ENCODE measurements at places on chromosomes 5 and 9. TPM values are rescaled to one million over a fixed set of nuclear protein-coding genes. Genes with fewer than 3 reads are reported as not detected.
A peak's percentile ranks its signal among the peaks of the same experiment; 100 is the strongest.

GRCh38 chr5:73525606-73526203 is 27.5 kb downstream of the BTF3 start:
- DNase-seq: no peak

DNA sequence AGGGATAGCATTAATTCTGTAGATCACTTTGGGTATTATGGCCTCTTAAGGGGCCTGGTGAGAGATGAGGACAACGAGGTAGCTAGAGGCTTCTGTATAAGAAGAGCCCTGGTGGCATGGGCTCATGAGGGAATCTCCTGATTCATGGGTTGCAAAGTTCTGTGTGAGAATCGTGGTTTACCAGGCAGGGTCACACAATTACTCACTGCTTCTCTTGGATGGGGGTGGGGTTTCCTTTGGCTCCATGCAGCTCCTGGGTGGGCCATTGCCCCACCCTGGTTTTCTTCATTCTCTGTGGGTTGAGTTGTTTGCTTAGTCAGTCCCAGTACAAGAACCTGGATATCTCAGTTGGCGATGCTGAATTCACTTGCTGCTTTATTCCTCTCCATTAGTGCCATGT is 30.9 kb upstream of the TNFSF15 start:
- DNase-seq: peak; percentile 26

GRCh38 chr9:119289740-119290433 is 79.3 kb downstream of the BRINP1 start:
- peak; percentile 46 for DNase-seq

- no peak for DNase-seq
Observed at GRCh38 chr9:27851858-27852257, 278.6 kb upstream of the C9orf72 start.

DNA sequence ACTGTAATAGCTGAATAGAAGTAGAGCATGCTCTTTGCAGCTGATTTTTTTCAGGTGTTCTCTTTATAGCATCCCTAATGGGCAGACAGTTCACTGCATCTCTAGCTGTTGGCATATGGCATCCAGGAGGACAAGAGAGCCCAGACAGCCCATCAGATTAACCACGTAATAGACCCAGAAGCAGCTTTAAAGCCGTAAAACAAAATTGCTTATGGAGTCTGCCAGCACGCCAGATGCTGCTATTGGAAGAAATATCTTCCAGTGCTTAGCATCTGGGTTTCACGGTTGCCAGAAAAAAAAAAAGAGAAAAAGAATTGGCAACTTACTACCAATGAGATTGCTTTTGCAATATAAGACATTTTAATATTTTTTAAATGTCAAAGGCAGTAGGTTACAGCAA is 869.4 kb upstream of the NUDT12 start:
- DNase-seq: no peak

DNA sequence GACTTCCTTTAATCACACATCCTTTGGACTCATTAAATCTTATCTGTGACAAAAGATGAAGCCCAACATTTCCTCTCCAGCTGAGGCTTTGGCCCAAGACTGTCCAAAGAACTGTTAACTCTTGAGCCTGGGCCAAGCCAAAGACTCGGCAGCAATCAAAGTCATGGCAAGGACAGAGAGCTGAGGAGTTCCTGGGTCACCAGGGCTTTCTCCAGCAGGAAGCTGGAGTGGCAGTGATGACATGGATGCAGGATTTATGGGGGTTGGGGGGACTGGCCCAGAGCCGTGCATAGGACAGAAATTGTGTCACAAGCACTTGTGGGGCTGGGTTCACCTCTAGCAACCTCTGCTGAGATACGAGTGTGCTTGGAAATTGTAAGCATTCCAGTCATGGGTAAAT is 440.3 kb downstream of the PLK2 start:
- DNase-seq: peak; percentile 93

DNA sequence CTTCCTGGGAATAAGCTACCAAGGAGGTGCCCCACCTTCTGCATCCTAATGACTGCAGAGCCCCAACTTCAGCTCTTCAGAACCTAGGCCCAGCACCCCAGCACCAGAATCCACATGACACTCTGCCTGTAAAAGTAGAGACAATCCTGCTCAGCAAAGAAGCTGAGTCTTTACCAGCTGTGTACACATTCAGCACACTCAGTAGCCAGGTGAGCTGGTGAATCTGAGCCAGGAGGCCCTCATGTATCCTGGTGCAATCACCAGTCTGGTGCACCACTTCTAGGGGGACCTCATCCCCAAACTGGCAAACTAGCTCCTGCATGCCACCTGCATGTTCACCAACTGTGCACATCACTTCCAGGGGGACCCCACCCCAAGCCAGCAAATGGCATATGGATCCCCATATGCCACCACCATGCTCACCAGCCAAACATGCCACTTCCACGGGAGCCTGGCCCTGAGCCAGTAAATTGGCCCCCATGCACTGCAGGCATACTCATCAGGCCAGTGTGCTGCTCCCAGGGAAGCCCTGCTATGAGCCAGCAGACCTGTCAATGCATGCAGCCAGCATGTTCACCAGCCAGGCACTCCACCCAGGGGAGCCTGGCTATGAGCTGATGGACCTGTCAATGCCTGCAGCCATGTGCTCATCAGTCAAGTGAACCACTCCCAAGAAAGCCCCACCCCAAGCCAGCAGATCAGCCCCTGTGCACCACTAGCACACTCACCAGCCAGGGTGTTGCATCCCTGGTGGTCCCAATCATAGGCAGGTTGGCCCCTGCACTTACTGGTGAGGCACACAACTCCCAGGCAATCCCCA is 15.6 kb upstream of the BTNL9 start:
- DNase-seq: no peak

DNA sequence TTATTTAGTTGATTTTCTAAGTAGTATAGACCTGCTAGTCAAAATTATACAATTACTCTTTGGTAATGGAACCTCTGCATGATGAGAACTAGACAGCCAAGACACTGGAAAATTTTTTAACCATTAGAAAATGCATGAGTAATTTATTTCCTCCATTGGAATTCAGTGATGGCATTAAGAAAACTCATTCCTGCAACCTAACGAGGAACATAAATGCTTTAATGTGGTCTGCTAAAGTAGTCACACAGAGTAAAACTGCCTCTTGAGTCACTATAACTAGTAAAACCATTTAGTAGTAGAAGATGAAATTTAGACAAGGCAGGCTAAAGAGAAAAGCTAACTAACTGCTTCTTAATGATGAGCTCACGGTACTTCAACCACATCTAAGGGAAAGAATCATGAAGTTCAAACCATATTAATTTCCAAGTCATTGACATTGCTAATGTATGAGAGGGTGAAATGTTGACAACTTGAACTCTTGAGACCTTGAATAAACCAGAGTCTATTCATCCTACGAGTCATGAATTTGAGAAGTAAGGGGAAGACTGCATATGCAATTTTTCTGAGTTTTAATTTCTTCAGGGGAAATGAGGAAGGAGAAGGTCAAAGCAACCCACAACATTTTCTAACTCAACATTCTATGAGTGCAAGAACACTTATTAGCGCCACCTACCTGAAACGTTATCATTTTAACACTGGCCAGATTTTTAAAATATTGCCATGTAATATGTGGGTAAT is 74.4 kb downstream of the GLIS3 start:
- peak; percentile 85 for DNase-seq

DNA sequence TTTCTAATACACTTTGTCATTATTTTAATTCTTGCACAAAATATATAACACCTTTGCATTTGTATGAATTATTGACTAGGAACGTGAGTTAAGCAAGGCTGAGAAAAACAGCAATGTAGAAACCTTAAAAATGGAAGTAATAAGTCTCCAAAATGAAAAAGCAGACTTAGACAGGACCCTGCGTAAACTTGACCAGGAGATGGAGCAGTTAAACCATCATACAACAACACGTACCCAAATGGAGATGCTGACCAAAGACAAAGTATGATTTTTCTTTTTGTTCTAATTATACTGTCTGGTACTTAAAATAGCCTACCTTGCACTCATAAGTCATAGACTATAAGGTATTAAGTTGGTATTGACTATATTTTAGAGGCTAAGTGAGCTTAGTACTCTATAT is 34.4 kb downstream of the RAD50 start:
- no peak for DNase-seq

GRCh38 chr5:55855509-55855908 is 4.4 kb downstream of the IL31RA start:
- DNase-seq: peak; percentile 58

GRCh38 chr5:116492776-116493175 is 81.8 kb downstream of the SEMA6A start:
- no peak for DNase-seq

DNA sequence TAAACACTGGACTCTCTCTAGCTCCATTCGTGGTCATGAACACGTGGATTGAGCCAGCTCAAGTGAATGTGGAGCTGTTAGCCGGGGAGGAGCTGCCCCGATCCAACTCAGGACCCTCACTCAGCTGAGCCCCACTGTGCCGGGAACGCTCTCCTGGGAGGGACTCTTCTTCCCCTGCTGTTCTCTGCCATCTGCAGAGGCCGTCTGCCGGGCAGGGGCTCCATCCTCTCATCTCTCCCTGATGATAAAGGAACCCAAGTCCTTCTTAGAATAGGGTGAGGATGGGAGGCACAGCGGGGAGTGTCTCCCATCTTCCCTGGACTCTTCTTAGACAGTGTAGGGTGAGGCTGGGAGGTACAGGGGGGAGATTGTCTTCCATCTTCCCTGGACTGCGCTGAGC is 120.5 kb upstream of the IRX4 start:
- DNase-seq: no peak

- DNase-seq: peak; percentile 51
Observed at GRCh38 chr5:148973455-148973854, 89.4 kb downstream of the SH3TC2 start.

GRCh38 chr5:73722231-73722630 is 96.2 kb downstream of the ARHGEF28 start:
- DNase-seq: no peak

DNA sequence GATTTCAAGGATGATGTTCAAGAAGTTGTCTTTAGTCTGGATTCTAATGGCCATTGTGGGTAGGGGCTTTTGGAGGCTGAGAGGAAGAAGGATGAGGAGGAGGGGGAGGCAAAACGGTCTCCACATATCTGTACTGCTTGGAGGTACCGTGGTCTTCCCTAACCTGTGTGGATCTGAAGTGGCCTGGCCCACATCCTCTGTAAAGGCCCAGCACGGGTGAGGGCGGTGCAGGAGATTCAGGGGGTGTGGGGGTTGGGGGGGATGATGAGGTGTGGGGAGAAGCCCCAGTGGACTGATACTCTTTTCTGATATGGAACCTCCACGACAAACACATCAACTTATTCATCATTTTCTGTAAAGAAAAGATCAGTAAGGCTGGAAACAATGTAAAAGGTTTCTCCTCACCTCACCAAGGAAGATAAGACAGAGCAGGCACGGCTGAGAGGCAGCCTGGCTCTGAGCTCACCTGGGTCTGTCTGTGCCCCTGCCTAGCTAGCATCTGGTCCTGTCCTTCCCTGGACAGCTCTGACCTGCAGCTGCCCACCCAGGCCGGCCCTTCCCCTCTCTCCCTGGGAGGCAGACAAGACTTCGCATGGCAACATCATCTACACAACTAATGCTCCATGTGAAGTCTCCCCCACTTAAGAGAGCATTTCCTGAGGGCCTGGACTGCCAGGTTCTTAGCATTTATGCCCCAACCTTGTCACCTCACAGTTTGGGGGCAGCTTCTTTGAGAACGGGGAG is 5.6 kb upstream of the IL3 start:
- no peak for DNase-seq

GRCh38 chr5:124980163-124980941 is 233.9 kb upstream of the ZNF608 start:
- DNase-seq: no peak

DNA sequence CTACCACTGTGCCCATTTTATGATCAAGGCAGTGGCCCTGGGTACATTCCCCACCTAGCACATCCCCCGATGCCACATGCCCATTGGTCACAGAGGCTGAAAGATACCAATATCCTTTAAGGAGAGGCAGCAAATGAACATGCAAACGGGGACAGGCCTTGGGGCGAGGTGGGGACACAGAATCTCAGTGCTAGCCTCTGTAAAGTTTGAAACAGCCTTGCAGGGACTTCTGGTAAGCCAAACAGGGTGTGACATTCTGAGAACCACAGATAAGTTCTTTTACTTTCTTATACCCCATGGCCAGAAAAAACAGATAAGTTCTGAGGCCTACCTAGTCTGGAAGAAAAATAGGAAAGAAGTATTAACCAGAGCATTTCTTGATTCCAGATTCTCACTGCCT is 60.5 kb downstream of the ACER2 start:
- no peak for DNase-seq

GRCh38 chr5:9173281-9174048 is 372.4 kb downstream of the SEMA5A start:
- DNase-seq: peak; percentile 69

- no peak for DNase-seq
Observed at GRCh38 chr5:18749763-18750162, 1115.5 kb downstream of the TAF11L14 start.

DNA sequence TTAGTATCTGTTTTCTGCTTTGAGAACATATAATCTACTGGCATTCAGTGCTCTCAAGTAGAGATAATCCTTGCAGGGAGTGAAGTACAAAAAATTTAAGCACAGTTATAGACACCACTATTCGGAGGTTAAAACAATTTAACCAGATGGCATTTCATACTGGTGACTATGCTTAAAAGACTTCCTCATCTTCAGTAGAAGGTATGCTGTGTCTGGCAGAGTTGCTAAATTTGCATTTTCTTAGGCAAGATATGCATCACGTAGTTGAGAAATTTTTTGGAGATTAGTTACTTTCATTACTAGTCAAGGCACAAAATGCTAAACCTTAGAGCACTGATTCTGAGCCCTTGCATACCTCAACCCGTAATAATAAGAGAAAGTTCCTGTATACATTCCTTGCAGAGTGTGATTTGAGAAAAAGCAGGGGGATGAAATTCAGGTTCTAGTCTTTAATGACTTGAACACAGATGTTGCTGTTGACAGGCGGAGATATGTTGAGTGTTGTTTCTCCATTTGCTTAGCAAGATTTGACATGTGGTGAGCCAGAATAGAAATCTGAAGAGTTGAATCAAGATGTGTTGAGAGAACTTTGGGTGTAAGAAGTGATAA is 70.8 kb upstream of the STARD4 start:
- DNase-seq: peak; percentile 74

GRCh38 chr9:101977614-101978210 is 239.3 kb upstream of the GRIN3A start:
- peak; percentile 2 for DNase-seq

- no peak for DNase-seq
Observed at GRCh38 chr9:618478-618877, 223.0 kb upstream of the DMRT1 start.

DNA sequence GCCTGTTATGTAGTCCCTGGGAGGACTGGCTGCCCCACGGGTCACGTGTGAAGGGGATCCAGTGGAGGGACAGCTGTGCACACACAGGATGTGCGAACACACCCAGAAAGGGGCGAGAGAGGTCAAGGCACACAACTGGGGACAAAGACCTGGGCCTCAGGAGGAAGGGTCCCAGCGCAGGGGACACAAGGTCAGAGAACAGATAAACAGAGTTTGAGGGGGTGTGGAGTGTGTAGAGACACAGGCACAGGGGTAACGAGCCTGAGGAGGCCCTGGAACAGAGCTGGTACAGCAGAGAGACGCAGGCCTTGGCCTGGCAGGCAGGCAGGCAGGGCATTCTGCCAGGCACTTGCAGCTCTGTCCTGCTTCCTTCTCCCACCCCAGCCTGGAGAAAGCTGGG is 14.8 kb upstream of the PSMD5 start:
- DNase-seq: no peak

The IFNA7 gene
- not detected for total RNA-seq

The OLFM1 gene
- 0.29 TPM for total RNA-seq

The PCDHA3 gene
- not detected for total RNA-seq

The UBE2QL1 gene
- total RNA-seq: 0.49 TPM

The PTGER4 gene
- total RNA-seq: 2.2 TPM

The MEF2C gene
- total RNA-seq: 32.1 TPM

The PCDHA7 gene
- 0.88 TPM for total RNA-seq

The ZFP37 gene
- 6.0 TPM for total RNA-seq

The IFNB1 gene
- total RNA-seq: not detected

The TICAM2 gene
- total RNA-seq: 6.4 TPM

The SLC46A2 gene
- not detected for total RNA-seq

Measured in RPMI7951 (cell line).